ENCODE measurements at places on chromosomes 3 and 15. TPM values are rescaled to one million over a fixed set of nuclear protein-coding genes. Genes with fewer than 3 reads are reported as not detected.
A peak's percentile ranks its signal among the peaks of the same experiment; 100 is the strongest.

RBP2 gene
- not detected for total RNA-seq

GRCh38 chr15:79978655-79979514 lies 7.9 kb upstream of the BCL2A1 start:
- DNase-seq, result peak; percentile 39

- no peak for DNase-seq
Measured at GRCh38 chr3:27193056-27193455, 176.1 kb downstream of the NEK10 start.

DNA sequence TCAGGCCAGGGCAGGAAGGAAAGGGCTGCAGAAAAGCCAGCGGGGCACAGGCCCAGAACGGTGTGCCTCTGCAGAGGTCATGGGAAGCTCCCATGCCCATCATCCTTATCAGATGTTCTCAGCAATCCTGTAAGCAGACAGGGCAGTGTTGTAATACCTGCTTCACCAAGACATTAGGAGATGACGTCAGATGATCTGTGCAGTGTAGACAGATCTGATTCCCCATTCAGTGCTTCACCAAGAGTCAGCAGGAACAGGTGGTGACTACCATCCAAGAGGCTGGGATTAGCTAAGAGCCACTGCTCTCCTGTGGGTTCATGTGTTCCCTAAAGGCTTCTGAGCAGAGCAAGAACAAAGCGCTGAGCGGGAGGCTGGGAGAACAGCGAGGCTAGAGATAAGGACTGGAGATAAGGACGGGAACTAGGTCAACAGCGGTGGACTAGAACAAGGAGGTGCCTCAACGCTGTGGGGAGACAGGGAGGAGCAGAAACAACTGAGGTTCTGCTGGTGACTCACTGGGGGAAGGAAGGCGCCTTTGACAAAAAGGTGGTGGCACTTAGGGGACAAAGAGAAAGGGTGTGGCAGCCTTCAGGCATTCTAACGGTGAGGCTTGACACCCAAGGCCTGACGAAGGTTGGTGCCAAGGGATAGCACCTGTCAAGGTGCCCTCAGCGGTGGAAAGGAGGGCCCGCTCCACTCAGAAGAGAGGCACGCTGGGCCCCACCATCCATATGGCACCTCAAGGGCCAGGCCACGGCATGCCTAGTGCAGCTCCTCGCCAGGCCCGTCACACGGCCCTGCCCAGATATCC lies 28.4 kb downstream of the CCDC12 start:
- DNase-seq, result peak; percentile 77

GRCh38 chr3:82938821-82939328 lies 1177.4 kb upstream of the GBE1 start:
- no peak for DNase-seq

GRCh38 chr3:45664578-45664977 lies 24.6 kb upstream of the SACM1L start:
- peak; percentile 84 for DNase-seq

SEMA3F gene
- total RNA-seq, result 0.25 TPM
